ENCODE measurements at places on chromosomes 12 and 14. TPM values are rescaled to one million over a fixed set of nuclear protein-coding genes. Genes with fewer than 3 reads are reported as not detected.

RHOJ gene
- not detected for total RNA-seq

AMDHD1 gene
- 0.36 TPM for total RNA-seq

GALNT9 gene
- not detected for total RNA-seq

TRHDE gene
- total RNA-seq, result not detected

ARPC3 gene
- total RNA-seq, result 85.0 TPM

TSPAN19 gene
- not detected for total RNA-seq

ERP27 gene
- 0.37 TPM for total RNA-seq

CDKN3 gene
- total RNA-seq, result 31.5 TPM

SERPINA4 gene
- total RNA-seq, result 1.8 TPM

AKAP5 gene
- 0.10 TPM for total RNA-seq

ACRBP gene
- total RNA-seq, result 0.31 TPM

RASSF8 gene
- not detected for total RNA-seq

NELL2 gene
- not detected for total RNA-seq

KCNK13 gene
- not detected for total RNA-seq

FBRSL1 gene
- total RNA-seq, result 56.0 TPM

KRT83 gene
- total RNA-seq, result 0.94 TPM

RNU6-7 gene
- not detected for total RNA-seq

AKAP3 gene
- total RNA-seq, result 0.10 TPM

ADAM20 gene
- not detected for total RNA-seq

HOXC11 gene
- not detected for total RNA-seq

FRS2 gene
- 11.5 TPM for total RNA-seq

ST8SIA1 gene
- total RNA-seq, result not detected

OVCH1 gene
- not detected for total RNA-seq

SLC16A7 gene
- 15.8 TPM for total RNA-seq

TSPAN31 gene
- 35.0 TPM for total RNA-seq

LRRC43 gene
- total RNA-seq, result not detected

SMCO2 gene
- not detected for total RNA-seq

NAV3 gene
- 0.38 TPM for total RNA-seq

KLRK1 gene
- not detected for total RNA-seq

FAM186B gene
- 0.23 TPM for total RNA-seq

KRT7 gene
- 3.8 TPM for total RNA-seq

AQP2 gene
- 0.10 TPM for total RNA-seq

BIN2 gene
- total RNA-seq, result 0.42 TPM

EPYC gene
- total RNA-seq, result not detected

DIP2B gene
- 18.3 TPM for total RNA-seq

OAS2 gene
- total RNA-seq, result 3.4 TPM

PDE3A gene
- not detected for total RNA-seq

KRT6C gene
- total RNA-seq, result not detected

RNF31 gene
- 62.3 TPM for total RNA-seq

GNB3 gene
- not detected for total RNA-seq

OR10P1 gene
- not detected for total RNA-seq

RERG gene
- not detected for total RNA-seq

ITGA7 gene
- total RNA-seq, result 4.6 TPM

ANO6 gene
- total RNA-seq, result 28.3 TPM

GZMB gene
- total RNA-seq, result not detected

MVK gene
- total RNA-seq, result 69.0 TPM

LRTM2 gene
- not detected for total RNA-seq

DIO2 gene
- not detected for total RNA-seq

OAS3 gene
- total RNA-seq, result 70.9 TPM

CNTN1 gene
- not detected for total RNA-seq

ASPG gene
- total RNA-seq, result not detected

PNP gene
- 90.1 TPM for total RNA-seq

MMP19 gene
- not detected for total RNA-seq

BDKRB2 gene
- 0.05 TPM for total RNA-seq

Measured in HT-29 (cell line).